ENCODE measurements at places on chromosomes 1 and 21. TPM values are rescaled to one million over a fixed set of nuclear protein-coding genes. Genes with fewer than 3 reads are reported as not detected.

The KCND3 gene
- total RNA-seq: not detected

The SPRR5 gene
- not detected for total RNA-seq

The CCDC27 gene
- not detected for total RNA-seq

The KRTAP10-3 gene
- total RNA-seq: not detected

The DNASE2B gene
- total RNA-seq: not detected

The PDZK1IP1 gene
- total RNA-seq: not detected

DNA sequence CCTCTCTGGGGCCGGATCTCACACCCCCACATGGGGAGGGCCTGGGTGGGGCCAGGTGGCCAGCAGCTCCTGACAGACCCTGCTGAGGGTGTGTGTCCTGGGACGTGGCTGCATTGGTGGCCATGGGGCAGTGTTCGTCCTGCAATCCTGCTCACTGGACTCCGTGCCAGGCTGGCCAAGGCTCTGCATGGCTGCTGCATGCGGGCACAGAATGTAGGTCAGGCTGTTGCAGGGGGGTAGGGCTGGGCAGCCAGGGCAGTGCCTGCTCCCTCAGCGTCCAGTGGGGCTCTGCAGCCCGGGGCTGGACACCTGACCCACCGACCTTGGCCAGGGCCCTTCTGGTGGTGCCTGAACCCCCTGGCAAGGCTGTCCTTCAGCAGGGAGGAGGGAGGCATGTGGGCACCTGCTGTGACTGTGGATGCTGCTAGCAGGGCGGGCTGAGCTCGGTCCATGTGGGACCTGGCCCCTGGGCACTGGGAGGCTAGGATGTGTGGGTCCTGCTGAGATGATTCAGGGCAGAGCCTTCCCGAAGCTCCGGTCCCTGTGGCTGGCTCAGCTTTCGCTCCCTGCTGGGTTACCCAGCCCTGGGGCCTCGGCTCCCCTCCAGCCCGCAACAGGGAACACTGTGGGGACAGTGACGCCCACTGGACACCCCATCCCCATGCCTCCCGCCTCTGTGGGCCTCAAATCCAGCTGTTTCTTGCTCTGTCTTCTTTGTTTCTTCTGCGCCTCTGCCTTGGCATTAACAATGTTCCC is 14.9 kb upstream of the PLCH2 start:
- no peaks in the 10 kb centered on the region for H3K4me1 ChIP-seq
- no peak overlapping the region for H3K27ac ChIP-seq
- no peak for DNase-seq
- no peak overlapping the region for H3K4me3 ChIP-seq

- DNase-seq: no peak
- no peak overlapping the region for H3K27ac ChIP-seq
- H3K4me1 ChIP-seq: no peaks in the 10 kb centered on the region
- no peak overlapping the region for H3K4me3 ChIP-seq
- no peaks in the 10 kb centered on the region for H3K27me3 ChIP-seq
Observed at GRCh38 chr1:93716941-93717368, 35.3 kb upstream of the BCAR3 start.

- H3K36me3 ChIP-seq: no peaks in the 10 kb centered on the region
- H3K4me1 ChIP-seq: no peaks in the 10 kb centered on the region
- no peak for DNase-seq
- no peak overlapping the region for H3K4me3 ChIP-seq
Observed at GRCh38 chr1:103513711-103514110, 11.8 kb upstream of the RNPC3 start.

- no peak overlapping the region for H3K4me3 ChIP-seq
- no peak overlapping the region for H3K27ac ChIP-seq
- DNase-seq: no peak
- no peaks in the 10 kb centered on the region for H3K4me1 ChIP-seq
- no peaks in the 10 kb centered on the region for H3K27me3 ChIP-seq
- no peaks in the 10 kb centered on the region for H3K36me3 ChIP-seq
Observed at GRCh38 chr1:167196166-167196565, 24.5 kb upstream of the POU2F1 start.

GRCh38 chr1:15152318-15153183 is 996 bp upstream of the TMEM51 start:
- no peak for DNase-seq
- H3K27me3 ChIP-seq: peaks cover 27% of the 10 kb centered on the region
- peaks cover 14% of the 10 kb centered on the region for H3K4me1 ChIP-seq

GRCh38 chr1:16101623-16102022 is 28.2 kb upstream of the FAM131C start:
- no peaks in the 10 kb centered on the region for H3K27me3 ChIP-seq
- no peak overlapping the region for H3K27ac ChIP-seq
- DNase-seq: no peak
- H3K36me3 ChIP-seq: no peaks in the 10 kb centered on the region

DNA sequence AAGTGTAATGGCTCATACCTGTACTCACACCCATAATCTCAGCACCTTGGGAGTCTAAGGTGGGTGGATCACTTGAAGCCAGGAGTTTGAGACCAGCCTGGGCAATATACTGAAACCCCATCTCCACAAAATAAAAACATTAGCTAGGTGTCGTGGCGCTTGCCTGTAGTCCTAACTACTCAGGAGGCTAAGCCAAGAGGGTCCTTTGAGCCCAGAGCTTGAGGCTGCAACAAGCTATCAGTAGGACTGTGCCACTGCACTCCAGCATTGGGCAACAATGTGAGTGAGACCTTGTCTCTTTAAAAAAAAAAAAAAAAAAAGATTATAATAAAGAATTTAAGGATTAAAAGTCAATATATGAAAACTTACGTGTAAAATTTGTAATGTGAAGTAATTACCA is 11.7 kb downstream of the BPNT1 start:
- H3K36me3 ChIP-seq: peaks cover 4% of the 10 kb centered on the region
- H3K27me3 ChIP-seq: no peaks in the 10 kb centered on the region
- no peak for DNase-seq
- no peak overlapping the region for H3K4me3 ChIP-seq
- H3K4me1 ChIP-seq: no peaks in the 10 kb centered on the region

- H3K36me3 ChIP-seq: peaks cover 83% of the 10 kb centered on the region
- H3K4me1 ChIP-seq: peaks cover 36% of the 10 kb centered on the region
- no peak overlapping the region for H3K27ac ChIP-seq
Observed at GRCh38 chr1:225868631-225869330, 13.4 kb downstream of the TMEM63A start.

DNA sequence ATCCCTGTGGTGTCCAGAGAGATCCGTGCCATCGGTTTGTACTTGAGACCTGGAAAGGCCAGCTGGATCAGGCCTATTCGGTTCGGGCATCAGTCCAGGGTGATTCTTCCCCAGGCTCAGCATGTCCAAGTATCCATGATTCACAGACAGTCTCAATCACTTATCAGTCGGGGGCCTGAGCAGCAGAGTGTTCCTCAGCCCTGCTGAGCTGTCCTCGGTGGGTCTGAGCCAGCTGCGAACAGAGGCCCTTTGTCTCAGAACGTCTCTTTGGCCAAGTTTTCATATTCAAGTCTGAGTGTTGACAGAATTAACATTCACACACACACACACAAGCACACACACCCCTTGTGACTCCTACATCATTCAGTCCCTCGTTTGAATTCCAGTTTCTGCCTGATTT is 33.4 kb upstream of the OSBPL9 start:
- H3K27me3 ChIP-seq: no peaks in the 10 kb centered on the region
- H3K4me3 ChIP-seq: no peak overlapping the region
- H3K27ac ChIP-seq: no peak overlapping the region
- no peak for DNase-seq
- H3K36me3 ChIP-seq: no peaks in the 10 kb centered on the region

DNA sequence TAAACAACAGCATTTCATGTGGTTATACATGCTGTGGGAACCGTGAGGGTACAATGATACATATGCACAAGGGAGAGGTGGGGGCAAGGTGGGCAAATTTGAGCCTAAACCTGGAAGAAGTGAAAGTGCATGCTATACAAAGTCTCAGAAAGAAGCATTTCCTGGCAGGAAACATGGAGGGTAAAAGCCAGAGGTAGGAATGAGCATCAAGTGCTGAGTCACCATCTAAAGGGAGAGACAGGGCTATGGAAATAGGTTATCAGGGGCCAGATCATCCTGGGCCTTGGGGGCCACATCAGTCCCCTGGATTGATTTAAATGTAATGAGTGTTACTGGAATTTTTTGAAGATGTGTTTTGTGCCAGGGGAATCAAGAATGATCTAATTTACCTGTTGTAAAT is 60.1 kb upstream of the DAB1 start:
- H3K36me3 ChIP-seq: no peaks in the 10 kb centered on the region
- no peak overlapping the region for H3K4me3 ChIP-seq

- no peak for DNase-seq
- H3K27me3 ChIP-seq: no peaks in the 10 kb centered on the region
- H3K27ac ChIP-seq: no peak overlapping the region
- no peaks in the 10 kb centered on the region for H3K4me1 ChIP-seq
- H3K36me3 ChIP-seq: no peaks in the 10 kb centered on the region
Observed at GRCh38 chr1:68675336-68675735, 178.5 kb upstream of the DEPDC1 start.

- H3K4me1 ChIP-seq: no peaks in the 10 kb centered on the region
- H3K4me3 ChIP-seq: no peak overlapping the region
- no peaks in the 10 kb centered on the region for H3K27me3 ChIP-seq
- H3K27ac ChIP-seq: no peak overlapping the region
Observed at GRCh38 chr1:162678439-162678838, 46.2 kb downstream of the DDR2 start.

- H3K36me3 ChIP-seq: no peaks in the 10 kb centered on the region
- no peaks in the 10 kb centered on the region for H3K4me1 ChIP-seq
- no peak overlapping the region for H3K27ac ChIP-seq
- H3K4me3 ChIP-seq: no peak overlapping the region
- DNase-seq: no peak
Observed at GRCh38 chr1:60265560-60266535, 192.3 kb upstream of the C1orf87 start.

GRCh38 chr1:225559326-225559725 is 93.6 kb downstream of the ENAH start:
- no peak for DNase-seq
- no peaks in the 10 kb centered on the region for H3K4me1 ChIP-seq
- no peak overlapping the region for H3K27ac ChIP-seq
- H3K36me3 ChIP-seq: no peaks in the 10 kb centered on the region
- H3K4me3 ChIP-seq: no peak overlapping the region

- DNase-seq: no peak
- no peak overlapping the region for H3K27ac ChIP-seq
- H3K27me3 ChIP-seq: peaks cover 6% of the 10 kb centered on the region
- H3K4me3 ChIP-seq: no peak overlapping the region
- H3K4me1 ChIP-seq: no peaks in the 10 kb centered on the region
- H3K36me3 ChIP-seq: no peaks in the 10 kb centered on the region
Observed at GRCh38 chr1:7629465-7630195, 141.5 kb upstream of the VAMP3 start.

- H3K27me3 ChIP-seq: no peaks in the 10 kb centered on the region
- peaks cover 6% of the 10 kb centered on the region for H3K4me1 ChIP-seq
- H3K27ac ChIP-seq: no peak overlapping the region
- peak overlapping the region; percentile 43 for H3K4me3 ChIP-seq
Observed at GRCh38 chr1:227541796-227542152, 21.6 kb upstream of the ZNF678 start.
